ENCODE measurements at places on chromosomes 16 and 17. TPM values are rescaled to one million over a fixed set of nuclear protein-coding genes. Genes with fewer than 3 reads are reported as not detected.

DNA sequence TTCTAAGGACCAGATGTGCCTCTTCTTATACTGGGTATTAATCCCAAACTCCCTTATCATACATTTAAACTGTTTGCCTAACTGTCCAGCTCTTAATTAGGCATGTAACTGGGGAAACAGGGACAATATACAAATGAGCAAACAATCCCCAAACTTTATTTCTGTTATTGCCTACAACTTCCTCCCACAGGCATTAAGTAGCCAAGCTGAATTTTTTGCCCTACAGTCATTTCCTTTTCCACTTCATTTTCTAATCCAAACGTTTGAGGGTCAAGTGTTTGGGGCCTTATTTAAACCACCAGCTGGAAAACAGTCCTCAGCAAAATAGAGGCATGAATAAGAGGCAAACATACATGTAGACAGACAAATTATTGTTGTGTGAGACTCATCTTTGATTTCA lies 77.4 kb upstream of the CCL2 start:
- no peak for DNase-seq

DNA sequence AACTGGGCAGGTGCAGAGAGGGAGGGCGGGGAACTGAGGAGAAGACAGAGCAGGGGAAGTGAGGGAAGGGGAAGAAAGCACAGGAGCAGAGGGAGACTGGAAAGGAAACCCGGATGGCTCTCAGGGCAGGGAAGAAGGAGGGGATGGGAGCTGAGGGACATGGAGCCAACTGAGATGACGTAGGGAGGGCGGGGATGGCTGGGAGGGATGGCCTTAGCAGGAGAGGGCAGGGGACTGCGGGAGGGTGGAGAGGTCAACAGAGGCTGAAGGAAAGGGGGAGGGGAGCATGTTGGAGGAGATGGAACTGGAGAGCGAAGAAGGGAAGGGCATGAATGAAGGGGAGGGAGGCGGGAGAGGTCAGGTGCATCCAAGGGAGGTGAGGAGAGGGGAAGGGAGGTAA lies 81.9 kb downstream of the KCNJ12 start:
- DNase-seq = no peak

DNA sequence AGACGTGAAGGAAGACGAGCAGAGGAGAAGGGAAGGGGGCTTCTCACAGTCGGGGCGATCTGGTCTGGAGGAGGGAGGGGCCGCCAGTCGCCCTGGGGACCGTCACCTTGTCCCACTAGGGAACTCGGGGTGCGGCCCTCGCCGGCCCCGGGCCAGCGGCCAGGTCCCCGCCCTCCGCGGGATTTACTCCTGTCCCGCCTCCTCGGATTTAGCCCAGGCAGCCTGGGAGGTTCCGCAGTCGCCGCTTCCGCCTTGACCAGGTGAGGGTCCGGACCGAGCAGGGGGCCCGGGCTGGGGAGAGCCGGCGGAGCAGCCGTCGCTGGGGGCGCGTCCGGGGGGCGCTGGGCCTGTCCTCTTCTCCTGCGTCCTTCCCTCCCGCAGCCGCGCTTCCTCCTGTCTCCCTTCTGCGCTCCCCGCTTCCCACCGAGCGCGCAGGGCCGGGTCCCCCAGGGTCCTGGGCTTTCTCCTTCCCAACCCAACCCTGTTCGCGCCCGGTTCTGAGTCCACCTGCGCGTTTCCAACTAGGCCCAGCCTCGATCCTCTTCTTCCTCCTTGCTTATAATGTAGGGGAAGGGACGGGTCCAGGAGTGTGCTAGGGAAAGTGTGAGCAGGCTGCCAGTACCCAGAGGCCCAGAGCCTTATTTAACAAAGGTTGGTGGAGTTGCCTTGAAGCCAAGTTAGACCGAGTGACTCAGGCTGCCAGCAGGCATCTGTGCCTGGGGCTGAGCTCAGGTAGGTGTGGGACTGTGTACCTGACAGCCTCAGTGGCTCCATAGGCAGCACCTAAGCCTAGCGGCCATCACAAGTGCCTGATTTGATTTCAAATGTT lies at the start of gene TNK1:
TSS of gene TNK1 (plus strand) at position 235 of the 829 bp plus-strand sequence. CDS start 1,838 bp downstream, outside the sequence.
- DNase-seq = peak; percentile 74

The CHD9NB gene
- total RNA-seq = 0.97 TPM

Data from left ventricle myocardium superior (tissue), 1 donor.